ENCODE measurements at places on chromosomes 6 and 20. TPM values are rescaled to one million over a fixed set of nuclear protein-coding genes. Genes with fewer than 3 reads are reported as not detected.

The PBOV1 gene
- not detected for polyA plus RNA-seq

GRCh38 chr20:23634044-23634801, 3.5 kb downstream of the CST3 start:
- DNase-seq: no peak

DNA sequence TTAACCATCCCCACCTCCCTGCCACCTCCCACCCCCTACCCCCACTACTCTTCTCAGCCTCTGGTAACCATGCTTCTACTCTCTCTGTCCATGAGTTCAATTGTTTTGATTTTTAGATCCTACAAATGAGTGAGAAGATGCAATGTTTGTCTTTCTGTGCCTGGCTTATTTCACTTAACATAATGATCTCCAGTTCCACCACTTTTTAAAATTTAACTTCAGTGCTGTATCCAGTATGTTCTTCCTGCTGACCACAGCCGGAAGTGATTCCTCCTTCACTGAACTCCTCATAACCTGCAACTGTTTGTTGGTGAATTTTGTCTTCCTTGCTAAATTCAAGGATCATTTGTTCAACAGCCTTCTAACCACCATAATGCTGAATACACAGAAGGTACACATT, 3.9 kb downstream of the MAP7 start:
- DNase-seq: no peak

The CD93 gene
- not detected for polyA plus RNA-seq

The ANGPT4 gene
- polyA plus RNA-seq: not detected

DNA sequence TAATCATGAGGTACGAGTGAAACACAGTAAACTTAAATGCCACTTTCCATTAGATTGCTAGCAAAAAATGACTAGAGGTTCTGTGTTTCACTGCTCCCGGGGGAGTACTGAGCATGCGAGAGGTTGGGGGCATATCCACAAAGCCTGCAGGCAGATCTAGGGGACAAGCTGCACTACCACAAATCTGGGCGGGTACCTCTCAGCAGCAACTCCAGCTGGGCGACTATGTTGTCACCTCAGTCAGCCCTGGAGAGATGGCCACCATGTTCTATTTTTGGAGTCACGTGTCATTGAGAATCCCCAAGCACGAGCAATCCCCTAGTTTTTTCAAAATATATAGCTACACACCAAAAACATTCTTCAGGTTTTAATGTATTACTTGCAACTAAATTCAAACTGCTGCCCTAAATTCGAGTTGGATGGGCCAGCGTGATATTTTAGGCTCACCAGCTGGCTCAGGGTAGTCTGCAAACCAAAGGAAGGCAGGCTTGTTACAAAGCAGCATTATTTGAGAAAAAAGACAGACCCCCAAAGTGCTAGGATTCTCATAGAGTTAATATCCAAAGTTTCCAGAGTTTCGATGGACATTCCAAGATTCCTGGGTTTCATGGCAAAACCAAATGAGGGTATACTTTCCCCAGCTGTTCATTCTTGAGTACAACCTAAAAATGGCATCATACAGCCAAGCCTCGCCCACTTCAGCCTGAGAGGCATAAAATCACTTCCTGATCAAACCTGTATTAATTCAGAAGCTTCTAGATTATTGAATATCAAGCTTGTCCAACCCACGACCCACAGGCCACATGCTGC, 24.1 kb upstream of the MYLIP start:
- no peak for DNase-seq

The ZFP57 gene
- 0.32 TPM for polyA plus RNA-seq

GRCh38 chr20:2088891-2089290, 12.7 kb upstream of the STK35 start:
- no peak for DNase-seq

DNA sequence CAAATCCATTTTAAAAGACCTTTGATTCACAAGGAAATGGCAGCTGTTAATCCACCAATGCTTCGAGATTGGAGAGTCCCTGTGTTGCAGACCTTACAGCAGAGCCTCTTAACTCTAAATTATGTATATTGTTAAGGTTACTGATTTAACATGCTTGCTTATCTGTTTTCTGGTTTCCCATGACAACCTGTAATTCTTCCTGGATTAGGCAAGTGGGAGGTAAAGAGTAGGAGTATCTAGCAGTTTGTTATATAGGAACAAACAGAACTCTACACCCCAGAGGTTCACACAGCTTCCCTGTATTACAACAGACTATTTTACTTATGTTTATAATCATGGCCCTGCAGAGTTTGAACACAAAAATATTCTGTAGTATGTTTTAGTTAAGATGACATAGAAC, 39.5 kb downstream of the NKX2-4 start:
- no peak for DNase-seq

GRCh38 chr6:155354167-155354566, 39.9 kb upstream of the TFB1M start:
- DNase-seq: no peak

The WFDC5 gene
- not detected for polyA plus RNA-seq

GRCh38 chr6:98823428-98824161, 10.8 kb upstream of the POU3F2 start:
- DNase-seq: no peak

- no peak for DNase-seq
Measured at GRCh38 chr20:8735674-8736073, 333.2 kb upstream of the PLCB4 start.

DNA sequence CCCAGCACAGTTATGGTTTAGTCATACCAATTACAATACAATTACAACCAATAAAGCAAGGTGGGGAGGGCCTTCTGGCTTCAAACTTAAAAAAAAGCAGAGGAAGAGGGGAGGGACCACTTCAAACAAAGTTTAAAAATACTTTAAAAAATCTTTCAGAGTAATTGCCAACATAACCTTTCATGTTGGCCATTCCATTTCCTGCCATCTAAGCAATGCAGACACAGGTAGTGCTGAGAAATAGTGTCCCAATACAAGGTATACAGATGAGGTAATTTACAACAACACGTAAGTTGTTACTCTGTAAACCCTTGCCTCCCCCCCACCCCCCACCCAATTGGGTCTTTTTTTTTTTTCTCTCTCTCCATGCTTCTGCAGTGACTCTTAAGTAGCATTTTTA, 18.8 kb upstream of the TBC1D20 start:
- DNase-seq: no peak

GRCh38 chr6:12913201-12913600, 196.6 kb downstream of the PHACTR1 start:
- no peak for DNase-seq

DNA sequence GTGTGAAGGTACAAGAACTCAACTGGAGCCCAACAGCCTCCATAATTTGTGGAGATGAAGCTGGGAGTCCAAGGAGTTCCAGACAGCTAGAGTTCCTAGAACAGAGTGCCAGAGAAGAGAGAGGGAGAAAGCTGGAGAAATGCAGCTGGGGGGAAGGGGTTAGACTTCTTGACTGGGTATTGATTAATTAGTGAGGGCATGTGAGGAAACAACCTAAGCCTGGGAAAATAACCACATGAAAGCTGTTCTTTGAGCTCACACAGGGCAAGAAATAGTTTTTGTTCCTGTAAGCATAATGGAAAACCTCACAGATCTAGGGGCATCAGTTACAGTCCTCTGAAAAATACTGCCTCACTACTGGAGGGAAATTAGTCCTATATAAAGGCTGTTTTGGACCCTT, 230.5 kb upstream of the FKBP1C start:
- DNase-seq: no peak

The MUC21 gene
- not detected for polyA plus RNA-seq

GRCh38 chr20:59571551-59572314, 32.6 kb upstream of the PHACTR3 start:
- no peak for DNase-seq

DNA sequence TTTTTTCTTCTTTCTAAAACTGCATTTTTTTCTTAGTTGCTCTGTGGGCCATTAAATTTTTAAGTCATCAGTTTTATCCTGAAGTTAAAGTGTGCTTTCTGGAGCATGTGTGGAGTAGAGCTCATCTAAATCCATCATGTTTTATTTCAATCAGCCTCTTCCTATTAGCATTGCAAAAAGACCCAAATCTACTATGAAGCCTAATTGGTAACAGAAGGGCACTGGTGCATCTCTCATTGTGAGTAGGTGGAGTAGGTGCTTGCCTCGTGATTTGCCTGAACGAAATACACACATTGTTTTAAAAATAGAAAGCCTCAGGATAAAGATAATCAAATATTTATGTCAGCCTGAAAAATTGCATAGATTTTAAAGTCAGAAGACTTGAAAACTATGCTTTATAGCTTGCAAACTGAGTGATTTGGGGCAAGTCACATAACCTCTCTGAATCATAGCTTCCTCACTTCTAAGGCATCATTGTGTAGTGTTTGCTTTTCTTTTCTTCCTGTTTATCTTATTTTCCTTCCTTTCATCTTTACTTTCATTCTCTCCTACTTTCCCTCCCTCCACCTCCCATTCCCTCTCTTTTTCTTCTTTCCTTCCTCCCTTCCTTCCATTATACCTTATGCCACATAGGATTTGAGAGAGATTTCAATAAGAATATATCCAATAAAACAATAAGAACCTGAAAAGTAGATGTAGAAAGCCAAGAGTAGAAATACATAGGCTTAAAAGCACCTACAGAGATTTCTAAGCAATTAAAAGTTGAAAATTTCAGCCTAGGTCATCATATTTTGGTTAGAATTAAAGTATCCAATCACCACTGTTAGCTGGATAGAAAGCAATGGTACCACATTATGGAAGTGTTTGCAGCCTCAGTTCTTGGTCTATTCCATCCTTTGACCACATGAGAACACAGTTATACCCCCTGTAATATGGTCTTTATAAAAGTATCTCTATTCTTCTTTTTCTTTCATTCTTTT, 49.6 kb upstream of the RNF146 start:
- DNase-seq: no peak

The TNFRSF6B gene
- polyA plus RNA-seq: 3.2 TPM

DNA sequence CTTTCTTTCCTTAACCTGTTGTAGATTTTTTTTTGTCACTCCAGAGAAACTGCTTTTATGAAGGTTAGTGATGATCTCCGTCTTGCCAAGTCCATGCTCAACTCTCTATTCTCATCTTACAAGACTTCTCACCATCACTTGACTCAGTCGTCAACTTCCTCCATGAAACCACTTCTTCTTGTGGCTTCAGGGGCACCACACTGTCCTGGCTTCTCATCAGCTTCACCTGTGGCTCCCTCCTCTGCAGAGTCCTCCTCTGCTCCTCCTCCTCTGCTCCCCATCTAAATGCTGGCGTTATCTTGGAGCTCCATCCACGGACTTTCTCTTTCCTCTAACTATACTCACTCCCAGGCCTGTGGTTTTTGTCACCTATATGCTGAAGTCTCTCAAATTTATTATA, 187.5 kb downstream of the BACH2 start:
- no peak for DNase-seq

GRCh38 chr20:32017711-32018251, 7.5 kb downstream of the CCM2L start:
- DNase-seq: no peak

GRCh38 chr6:142725024-142725770, 219.8 kb downstream of the HIVEP2 start:
- no peak for DNase-seq

The C20orf202 gene
- polyA plus RNA-seq: not detected

GRCh38 chr6:68638230-68638900, 3.3 kb downstream of the ADGRB3 start:
- no peak for DNase-seq

The SLC17A2 gene
- polyA plus RNA-seq: not detected

Measured in BJ (cell line).